Fibroblast of lung (primary cell): ENCODE measurements at places on chromosomes 4 and X.

GRCh38 chr4:86403575-86403974 lies 43.7 kb upstream of the MAPK10 start:
- H3K4me3 ChIP-seq: no peak overlapping the region
- H3K4me1 ChIP-seq: no peaks in the 10 kb centered on the region
- H3K27ac ChIP-seq: no peak overlapping the region
- H3K27me3 ChIP-seq: no peaks in the 10 kb centered on the region
- no peak for DNase-seq

GRCh38 chrX:136336623-136337022 lies 35.9 kb downstream of the ADGRG4 start:
- H3K4me1 ChIP-seq: no peaks in the 10 kb centered on the region
- no peak overlapping the region for H3K4me3 ChIP-seq
- no peak for DNase-seq
- no peaks in the 10 kb centered on the region for H3K27me3 ChIP-seq
- H3K27ac ChIP-seq: no peak overlapping the region
- no peaks in the 10 kb centered on the region for H3K36me3 ChIP-seq

DNA sequence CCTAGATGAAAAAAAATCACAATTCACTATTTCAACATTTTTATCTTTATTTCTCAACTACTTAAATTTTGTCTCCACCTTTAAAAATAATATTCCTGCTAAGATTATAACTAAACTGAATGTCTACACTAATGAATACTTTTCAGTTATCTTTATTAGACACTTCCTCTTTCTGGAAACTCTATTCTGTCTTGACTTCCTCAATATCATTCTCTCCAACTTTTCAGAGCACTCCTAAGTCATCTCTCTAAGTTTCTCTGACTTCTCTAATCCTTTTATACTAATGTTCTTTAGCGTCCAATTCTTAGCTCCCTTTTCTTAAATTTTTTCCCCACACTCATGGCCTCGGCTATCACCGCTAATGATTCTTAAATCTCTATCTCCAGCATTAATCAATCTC lies 374.2 kb downstream of the FBXO8 start:
- no peaks in the 10 kb centered on the region for H3K27me3 ChIP-seq
- H3K36me3 ChIP-seq: no peaks in the 10 kb centered on the region
- H3K27ac ChIP-seq: no peak overlapping the region
- H3K4me1 ChIP-seq: no peaks in the 10 kb centered on the region

DNA sequence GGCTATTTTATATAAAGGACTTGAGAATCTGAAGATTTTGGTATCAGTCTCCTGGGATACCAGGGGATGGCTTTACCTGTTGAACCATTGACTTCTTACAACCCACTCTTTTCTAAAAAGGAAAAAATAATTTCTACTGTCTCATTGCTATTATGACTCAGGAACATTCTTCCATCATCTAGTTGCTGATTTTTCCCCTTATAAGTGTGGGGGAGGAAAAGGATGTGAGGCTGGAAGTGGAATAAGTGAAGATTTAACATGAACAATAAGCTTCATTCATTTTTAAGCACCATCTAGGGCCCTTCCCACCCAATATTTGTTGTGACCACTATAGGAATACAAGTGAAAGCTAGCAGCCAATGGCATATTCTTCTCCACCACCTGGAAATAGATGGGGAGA lies 10.6 kb upstream of the MND1 start:
- DNase-seq: no peak
- H3K27ac ChIP-seq: no peak overlapping the region
- H3K27me3 ChIP-seq: no peaks in the 10 kb centered on the region
- peaks cover 2% of the 10 kb centered on the region for H3K36me3 ChIP-seq
- H3K4me3 ChIP-seq: no peak overlapping the region
- no peaks in the 10 kb centered on the region for H3K4me1 ChIP-seq

GRCh38 chr4:71866212-71866885 lies 82.5 kb upstream of the GC start:
- no peaks in the 10 kb centered on the region for H3K36me3 ChIP-seq
- no peak for DNase-seq
- no peak overlapping the region for H3K4me3 ChIP-seq
- no peaks in the 10 kb centered on the region for H3K27me3 ChIP-seq

DNA sequence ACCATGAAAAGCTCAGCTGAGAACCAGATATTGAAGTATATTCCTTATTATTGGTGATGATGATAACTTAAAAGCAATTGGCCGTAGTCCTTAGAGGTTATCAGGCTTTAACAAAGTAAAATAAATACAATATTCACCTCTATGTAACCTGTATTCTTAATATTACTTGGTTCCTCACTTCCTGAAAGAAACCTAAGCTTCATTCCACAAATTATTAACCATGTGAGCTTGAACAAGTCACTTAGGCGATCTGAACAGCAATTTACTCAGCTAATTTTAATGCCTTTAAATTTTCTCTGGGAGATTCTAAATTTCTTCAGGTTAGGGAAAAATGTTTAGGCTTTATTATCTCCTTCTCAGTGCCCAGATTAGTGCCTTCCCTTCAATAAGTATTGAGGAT lies 69.2 kb downstream of the CLDN22 start:
- no peaks in the 10 kb centered on the region for H3K36me3 ChIP-seq
- H3K27ac ChIP-seq: no peak overlapping the region
- no peaks in the 10 kb centered on the region for H3K4me1 ChIP-seq

GRCh38 chr4:137631605-137632004 lies 99.3 kb upstream of the PCDH18 start:
- H3K36me3 ChIP-seq: no peaks in the 10 kb centered on the region
- DNase-seq: no peak
- no peaks in the 10 kb centered on the region for H3K27me3 ChIP-seq
- H3K4me3 ChIP-seq: no peak overlapping the region
- H3K4me1 ChIP-seq: no peaks in the 10 kb centered on the region

- no peak overlapping the region for H3K4me3 ChIP-seq
- H3K27ac ChIP-seq: no peak overlapping the region
- no peaks in the 10 kb centered on the region for H3K27me3 ChIP-seq
- no peak for DNase-seq
- no peaks in the 10 kb centered on the region for H3K4me1 ChIP-seq
- H3K36me3 ChIP-seq: no peaks in the 10 kb centered on the region
Measured at GRCh38 chrX:38287674-38288073, 39.6 kb downstream of the RPGR start.

DNA sequence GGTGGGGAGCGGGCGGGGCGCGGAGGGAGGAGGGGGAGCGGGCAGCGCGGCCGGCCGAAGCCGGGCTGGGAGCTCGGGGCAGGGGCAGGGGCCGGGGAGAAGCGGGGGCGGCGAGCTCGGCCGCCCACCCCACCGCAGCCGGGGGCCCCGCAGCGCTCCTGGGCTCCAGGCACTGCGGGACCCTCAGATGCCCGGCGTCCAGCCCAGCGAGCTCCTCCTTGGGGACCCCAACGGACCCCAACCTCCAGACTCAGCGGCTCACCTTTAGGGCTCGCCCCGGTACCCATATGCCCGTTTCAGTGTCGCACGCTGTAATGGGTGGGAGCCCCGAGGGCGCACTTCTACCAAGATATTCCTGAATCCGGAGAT lies 357 bp upstream of the ADGRG2 start:
- H3K36me3 ChIP-seq: no peaks in the 10 kb centered on the region
- H3K27me3 ChIP-seq: peaks cover 10% of the 10 kb centered on the region
- no peak overlapping the region for H3K4me3 ChIP-seq
- H3K27ac ChIP-seq: no peak overlapping the region
- DNase-seq: no peak
